ENCODE measurements at places on chromosomes 1 and 21.

- peak; percentile 33 for DNase-seq
Observed at GRCh38 chr1:39973503-39974135, 18.7 kb downstream of the MFSD2A start.

GRCh38 chr1:173418107-173418985 is 58.8 kb upstream of the PRDX6 start:
- no peak for DNase-seq

DNA sequence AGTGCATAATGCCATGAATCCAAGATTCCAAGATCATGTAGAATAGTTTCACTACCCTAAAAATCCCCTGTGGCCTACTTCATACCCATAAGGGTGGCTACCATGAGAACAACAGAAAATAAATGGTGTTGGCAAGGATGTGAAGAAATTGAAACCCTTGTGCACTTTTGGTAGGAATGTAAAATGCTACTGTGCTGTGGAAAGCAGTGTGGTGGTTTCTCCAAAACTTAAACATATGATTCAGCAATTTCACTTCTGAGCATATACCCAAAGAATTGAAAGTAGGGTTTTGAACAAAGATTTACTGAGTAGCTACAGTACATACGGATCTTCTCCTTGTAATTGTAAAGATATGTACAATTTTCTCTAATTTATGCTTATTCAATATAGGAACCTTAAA is 16.0 kb downstream of the FNBP1L start:
- no peak for DNase-seq

- no peak for DNase-seq
Observed at GRCh38 chr1:184990204-184990603, 15.9 kb upstream of the NIBAN1 start.

DNA sequence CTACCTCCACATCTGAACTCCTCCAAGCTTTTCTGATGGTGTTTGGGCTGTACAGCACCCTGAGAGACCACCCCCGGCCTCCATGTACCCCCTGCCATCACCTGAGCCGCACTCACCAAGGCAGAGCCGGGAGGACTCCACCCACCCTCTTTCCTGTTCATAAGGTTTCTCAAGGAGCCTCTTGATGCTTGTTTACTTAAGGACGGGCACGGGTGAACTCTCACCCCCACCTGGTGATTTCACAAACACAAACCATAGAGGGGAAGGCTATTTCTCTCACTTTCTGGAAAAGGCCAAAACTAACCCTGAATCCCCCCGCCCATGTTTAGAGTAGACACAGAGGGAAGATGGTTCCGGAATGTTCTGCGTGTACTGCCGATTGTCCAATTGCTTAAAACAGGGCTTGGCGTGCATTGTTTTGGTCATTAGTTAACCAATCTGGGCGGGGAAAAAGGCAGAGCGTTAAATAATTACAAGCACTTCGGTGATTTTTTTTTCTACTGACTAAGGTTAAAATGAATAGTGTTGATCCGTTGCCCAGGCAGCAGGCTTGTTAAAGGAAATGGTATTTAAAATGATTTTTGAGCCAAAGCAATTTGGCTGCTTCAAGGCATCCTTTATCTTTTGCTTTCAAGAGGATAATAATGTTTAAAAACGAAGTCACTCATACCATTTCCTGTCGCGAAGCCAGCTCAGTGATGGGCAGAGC is 279.8 kb upstream of the VAMP3 start:
- DNase-seq: no peak

- DNase-seq: peak; percentile 22
Observed at GRCh38 chr1:53681977-53682685, 56.8 kb downstream of the GLIS1 start.

DNA sequence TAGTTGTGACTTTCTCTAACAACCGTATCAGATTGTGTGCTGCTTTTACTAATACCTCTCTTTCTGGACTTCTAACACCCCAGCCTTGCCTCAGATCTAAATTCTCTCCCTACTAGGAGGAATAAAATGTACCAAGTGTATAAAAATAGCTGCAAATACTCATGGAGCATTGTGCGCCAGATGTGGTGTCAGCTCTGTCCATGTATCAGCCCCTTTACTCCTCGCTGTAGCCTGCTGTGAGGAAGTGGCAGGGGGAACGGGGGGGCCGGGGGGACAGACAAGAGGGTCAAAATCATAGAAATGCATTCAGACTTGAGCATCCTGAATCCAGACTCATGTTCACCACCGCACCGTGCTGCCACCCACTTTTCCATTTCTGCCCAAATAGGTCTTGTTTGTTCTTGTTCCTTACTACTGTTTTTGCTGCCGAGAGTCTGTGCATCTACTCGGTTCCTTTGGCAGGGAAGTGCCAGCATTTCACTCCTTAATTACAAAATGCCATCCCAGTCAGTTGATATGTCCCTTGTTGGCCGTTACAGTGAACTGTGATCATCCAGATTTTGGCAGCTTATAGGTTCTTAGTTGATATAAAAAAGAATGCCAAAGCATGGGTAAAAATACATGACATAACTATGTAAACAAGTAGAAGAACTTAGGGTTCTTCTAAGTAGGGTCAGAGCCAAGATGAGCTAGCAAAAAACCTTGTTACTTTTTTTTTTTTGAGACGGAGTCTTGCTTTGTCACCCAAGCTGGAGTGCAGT is 76.4 kb downstream of the UBE4B start:
- no peak for DNase-seq

- DNase-seq: peak; percentile 14
Observed at GRCh38 chr1:43766818-43767525, 59.6 kb downstream of the ST3GAL3 start.

DNA sequence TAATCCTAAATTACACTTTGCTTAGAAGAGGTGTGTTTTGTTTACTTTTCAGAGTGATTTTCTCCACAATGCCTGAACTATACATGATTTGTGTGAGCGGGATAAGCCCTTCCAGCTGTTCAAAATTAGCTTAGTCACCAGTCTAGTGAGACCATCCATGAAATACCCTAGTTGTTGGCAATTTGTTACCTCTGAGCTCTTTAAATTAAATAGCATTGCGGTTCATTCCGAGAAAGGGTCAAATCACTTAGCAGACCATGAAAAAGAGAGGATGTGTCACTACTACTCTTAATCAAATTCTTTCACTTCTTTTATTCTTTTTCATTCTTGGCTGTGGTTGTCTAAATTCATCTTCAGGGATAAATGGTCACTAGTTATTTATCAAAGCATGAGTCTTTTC is 11.9 kb upstream of the VAV3 start:
- no peak for DNase-seq

DNA sequence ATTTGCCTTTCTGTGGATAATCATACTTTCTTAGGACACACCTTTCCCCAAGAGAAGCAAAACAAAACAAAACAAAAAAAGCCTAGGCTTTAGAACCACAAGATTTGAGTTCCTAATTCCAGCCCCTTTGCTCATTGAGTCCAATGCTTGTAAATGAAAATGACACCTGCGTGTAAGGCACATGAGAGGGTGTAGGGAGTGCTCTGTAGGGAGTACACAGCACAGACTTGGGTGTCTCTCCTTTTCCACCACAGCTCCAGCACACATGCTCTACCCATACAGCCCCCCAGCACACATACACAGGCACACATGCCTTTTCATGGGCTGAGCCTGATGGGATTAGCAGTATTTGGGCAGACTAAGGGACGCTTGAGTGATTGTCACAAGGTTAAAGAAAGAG is 9.2 kb upstream of the NGF start:
- DNase-seq: no peak

DNA sequence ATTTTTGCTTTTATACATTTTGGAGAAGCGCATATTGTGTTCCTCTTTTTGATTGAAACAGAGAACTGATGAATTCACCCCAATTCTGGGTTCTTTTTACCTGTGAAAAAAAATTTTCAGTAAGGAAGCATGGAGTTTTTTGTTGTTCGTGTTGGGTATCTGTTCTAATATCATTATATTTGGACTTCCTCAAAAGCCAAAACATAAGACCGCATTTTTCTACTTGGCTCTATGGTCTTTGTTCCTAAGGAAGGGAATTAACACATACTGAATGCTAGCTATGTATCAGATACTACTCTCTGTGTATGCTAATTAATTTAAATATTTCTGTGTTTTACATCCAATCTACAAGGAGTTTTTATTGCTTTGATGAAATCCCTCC is 12.9 kb downstream of the EPB41 start:
- no peak for DNase-seq

GRCh38 chr1:204349602-204350001 is 10.1 kb downstream of the PLEKHA6 start:
- no peak for DNase-seq

DNA sequence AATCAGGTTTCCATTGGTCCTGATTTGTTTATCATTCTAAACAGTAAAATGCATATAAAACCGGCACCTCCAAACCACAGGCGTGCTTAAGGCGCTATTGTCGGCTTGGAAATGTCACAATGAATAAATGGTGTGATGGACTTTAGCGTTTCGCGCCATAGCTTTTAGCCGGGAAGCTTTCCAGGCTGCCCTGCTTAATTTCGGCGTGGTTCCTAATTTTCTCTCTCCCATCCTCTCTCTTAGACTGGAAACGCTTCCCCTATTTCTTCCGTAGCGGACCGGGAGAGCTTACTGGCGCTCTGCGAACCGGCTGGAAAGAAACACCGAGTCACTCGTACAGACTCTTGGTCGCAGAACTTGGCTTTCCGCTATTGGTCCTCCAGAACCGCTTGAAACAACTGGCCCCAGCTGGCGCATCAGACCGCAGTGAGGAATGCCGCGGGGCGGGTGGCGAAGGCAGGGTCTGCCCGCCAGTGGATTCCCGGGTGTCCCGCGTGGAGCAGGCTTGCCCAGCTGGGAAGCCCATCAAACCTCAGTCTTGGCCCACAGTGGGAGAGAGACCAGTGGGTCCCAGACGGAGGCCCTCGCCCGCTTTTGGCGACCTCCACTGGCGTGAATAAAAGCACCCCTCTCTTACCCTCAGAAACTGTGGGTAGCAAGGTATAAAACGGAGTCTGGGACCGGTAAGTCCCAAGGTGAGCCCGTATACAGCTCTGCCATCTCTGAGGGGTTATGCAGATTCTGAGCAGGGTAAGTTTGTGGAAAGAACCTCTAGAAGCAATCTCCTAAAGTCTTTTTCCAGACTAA is 4.0 kb upstream of the LHX8 start:
- no peak for DNase-seq

GRCh38 chr1:54885807-54886723 is 930 bp downstream of the DHCR24 start:
- DNase-seq: no peak

GRCh38 chr1:47483651-47484050 is 45.8 kb downstream of the FOXD2 start:
- DNase-seq: no peak

DNA sequence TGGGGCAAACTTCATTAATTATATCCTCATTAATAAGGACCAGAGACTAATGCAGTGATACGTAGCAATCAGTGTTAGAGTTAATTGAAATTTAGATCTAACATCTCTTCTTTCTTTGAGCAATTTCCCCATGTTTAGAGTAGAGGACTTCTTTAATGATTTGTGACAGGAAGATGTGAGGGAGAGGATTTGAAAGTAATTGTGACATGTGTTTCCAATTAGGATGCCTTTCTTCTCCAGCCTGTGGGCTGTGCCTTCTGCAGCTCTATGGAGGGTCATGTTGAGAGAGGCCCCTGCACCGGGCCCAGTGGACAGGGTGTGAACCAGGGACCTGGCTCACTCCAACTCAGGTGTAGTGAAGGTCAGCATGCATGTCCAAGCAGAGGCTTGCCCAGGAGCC is 103.0 kb downstream of the GREM2 start:
- no peak for DNase-seq

DNA sequence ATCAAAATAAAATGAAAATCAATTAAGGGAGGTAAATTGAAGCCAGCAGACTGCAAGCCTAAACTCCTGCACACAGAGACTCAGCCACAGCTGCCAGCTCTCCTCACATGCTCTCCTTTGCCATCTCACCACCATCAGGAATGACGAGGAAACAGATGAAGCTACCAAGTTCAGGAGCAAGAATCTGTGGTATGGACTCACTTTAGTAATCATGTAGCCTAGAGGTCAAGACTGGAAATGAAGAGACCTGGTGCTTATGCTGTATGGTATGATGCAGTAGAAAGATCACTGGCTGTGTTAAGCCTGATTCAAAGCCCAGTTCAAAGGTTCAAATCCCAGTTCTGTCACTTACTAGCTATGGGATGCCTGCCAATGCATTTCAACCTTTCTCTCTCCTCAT is 78.9 kb upstream of the CAMK1G start:
- DNase-seq: no peak

Measured in GF-D8 (cell line).